ENCODE measurements at places on chromosomes 6 and 20. TPM values are rescaled to one million over a fixed set of nuclear protein-coding genes. Genes with fewer than 3 reads are reported as not detected.

The DDO gene
- total RNA-seq: not detected

The TUBB2B gene
- 665 TPM for total RNA-seq

The PRICKLE4 gene
- 4.1 TPM for total RNA-seq

The TPMT gene
- total RNA-seq: 8.8 TPM

The TTK gene
- 45.5 TPM for total RNA-seq

DNA sequence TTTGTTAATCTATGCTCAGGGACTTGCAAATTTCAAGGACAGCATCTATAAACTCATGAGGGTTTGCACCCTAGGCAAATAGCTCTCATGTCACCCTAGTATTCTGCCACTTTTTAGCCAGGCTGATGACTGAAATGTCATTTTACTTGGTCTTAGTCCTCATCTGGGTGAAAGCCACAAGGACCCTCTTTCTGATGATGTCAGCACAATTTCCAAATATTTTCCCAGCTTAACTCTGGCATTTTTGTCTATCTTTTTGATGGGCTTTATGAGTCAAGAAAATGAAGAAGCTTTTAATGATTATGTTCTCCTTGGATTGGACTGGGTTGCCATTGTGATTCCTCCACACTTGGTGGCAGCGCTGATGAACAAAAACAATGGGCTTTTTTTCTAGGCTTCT, 420.1 kb upstream of the BTBD3 start:
- no peak overlapping the region for H3K27ac ChIP-seq
- H3K36me3 ChIP-seq: no peaks in the 10 kb centered on the region
- no peaks in the 10 kb centered on the region for H3K27me3 ChIP-seq

DNA sequence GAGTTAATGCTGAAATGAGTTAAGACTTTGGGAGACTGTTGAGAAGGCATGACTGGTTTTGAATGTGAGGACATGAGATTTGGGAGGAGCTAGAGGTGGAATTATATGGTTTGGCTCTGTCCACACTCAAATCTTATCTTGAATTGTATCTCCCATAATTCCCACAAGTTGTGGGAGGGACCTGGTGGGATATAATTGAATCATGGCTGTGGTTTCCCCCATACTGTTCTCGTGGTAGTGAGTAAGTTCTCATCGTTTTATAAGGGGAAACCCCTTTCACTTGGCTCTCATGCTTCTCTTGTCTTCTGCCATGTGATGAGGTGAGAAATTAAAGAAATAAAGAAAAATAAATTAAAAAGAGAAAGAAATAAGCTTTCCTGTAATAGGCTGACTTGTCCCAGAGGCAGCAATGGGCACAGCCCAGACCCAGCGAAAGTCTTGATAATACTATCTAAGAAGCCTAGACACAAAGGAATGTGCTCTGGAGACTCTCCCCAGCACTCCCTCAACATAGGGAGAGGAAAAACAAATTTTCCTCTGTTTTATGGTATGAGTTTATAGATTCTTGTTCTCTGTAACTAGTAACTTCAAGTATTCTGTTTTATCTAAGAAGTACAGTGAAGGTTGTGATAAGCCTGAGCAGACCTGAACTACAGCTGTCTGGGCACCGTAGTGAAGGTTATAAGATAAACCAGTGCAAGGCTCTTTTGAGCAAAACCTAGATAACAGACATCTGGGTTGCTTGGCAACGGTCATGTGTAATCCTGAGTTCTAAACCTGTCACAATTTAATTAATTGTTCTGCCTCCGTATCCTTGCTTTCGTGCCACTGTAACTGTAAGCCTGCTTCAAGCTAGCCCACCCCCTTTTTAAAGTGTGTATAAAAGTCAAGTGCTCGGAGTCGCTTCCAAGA, 88.9 kb upstream of the ECI2 start:
- peaks cover 5% of the 10 kb centered on the region for H3K36me3 ChIP-seq
- no peak overlapping the region for H3K4me3 ChIP-seq
- no peak overlapping the region for H3K27ac ChIP-seq

- peaks cover 2% of the 10 kb centered on the region for H3K27me3 ChIP-seq
- peak overlapping the region; percentile 83 for H3K4me3 ChIP-seq
- peak overlapping the region; percentile 92 for H3K27ac ChIP-seq
- peaks cover 21% of the 10 kb centered on the region for H3K4me1 ChIP-seq
- DNase-seq: no peak
- no peaks in the 10 kb centered on the region for H3K36me3 ChIP-seq
Observed at GRCh38 chr20:62305149-62305764, 2.5 kb downstream of the ADRM1 start.

DNA sequence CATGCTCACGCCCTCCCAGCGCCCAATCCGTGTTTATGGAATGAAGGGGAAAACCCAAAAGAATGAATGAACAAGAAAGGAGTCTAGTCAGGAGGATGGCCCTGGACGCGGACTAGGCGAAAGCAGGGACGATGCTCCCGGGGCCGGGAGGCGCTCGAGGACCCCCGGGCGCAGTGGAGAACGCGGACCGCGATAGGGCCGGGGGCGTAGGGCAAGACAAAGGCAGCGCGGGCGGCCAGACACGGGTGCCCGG, 758 bp downstream of the GCLC start:
- H3K27me3 ChIP-seq: peaks cover 21% of the 10 kb centered on the region
- no peaks in the 10 kb centered on the region for H3K36me3 ChIP-seq
- DNase-seq: no peak
- H3K27ac ChIP-seq: peak overlapping the region; percentile 99
- peak overlapping the region; percentile 99 for H3K4me3 ChIP-seq

DNA sequence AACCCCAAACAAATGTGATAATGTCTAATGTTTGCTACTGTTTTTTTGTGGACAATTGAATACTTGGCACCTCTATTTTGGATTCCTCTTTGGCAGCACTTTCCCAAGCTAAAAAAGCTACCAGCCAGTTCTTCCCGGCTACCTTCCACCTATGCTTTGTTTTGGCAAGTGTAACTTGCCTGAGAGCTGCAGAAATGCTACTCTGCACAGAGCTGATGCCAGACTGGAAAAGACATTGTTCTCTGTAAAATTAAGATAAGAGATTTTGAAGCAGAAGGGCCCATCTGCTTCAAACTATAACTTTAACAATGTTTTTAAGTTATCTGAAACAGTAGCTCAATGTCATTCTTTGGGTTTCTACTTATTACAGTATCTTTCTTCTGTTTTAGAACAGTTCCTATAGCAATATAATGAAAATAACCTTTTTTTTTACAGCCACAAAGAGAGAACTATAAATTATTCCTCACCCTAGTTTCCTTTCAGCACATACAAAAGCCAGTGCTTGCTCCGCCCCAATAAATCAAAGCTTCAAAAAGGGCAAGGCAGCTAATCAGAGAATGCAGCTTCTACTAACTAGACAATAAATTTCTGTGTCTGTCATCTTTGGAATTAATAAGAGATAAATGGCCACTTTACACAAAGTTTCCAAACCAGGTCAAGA, 183.1 kb downstream of the UBE3D start:
- H3K27ac ChIP-seq: no peak overlapping the region
- no peak for DNase-seq
- H3K4me1 ChIP-seq: peaks cover 6% of the 10 kb centered on the region
- no peaks in the 10 kb centered on the region for H3K36me3 ChIP-seq

GRCh38 chr6:134683783-134684422, 266.0 kb downstream of the ALDH8A1 start:
- DNase-seq: no peak
- H3K4me1 ChIP-seq: peaks cover 7% of the 10 kb centered on the region
- no peak overlapping the region for H3K27ac ChIP-seq
- no peaks in the 10 kb centered on the region for H3K27me3 ChIP-seq
- no peak overlapping the region for H3K4me3 ChIP-seq
- H3K36me3 ChIP-seq: no peaks in the 10 kb centered on the region

GRCh38 chr20:764255-764654, 4.0 kb downstream of the SLC52A3 start:
- no peaks in the 10 kb centered on the region for H3K36me3 ChIP-seq
- H3K4me3 ChIP-seq: no peak overlapping the region
- H3K27ac ChIP-seq: no peak overlapping the region
- H3K4me1 ChIP-seq: no peaks in the 10 kb centered on the region
- DNase-seq: no peak

DNA sequence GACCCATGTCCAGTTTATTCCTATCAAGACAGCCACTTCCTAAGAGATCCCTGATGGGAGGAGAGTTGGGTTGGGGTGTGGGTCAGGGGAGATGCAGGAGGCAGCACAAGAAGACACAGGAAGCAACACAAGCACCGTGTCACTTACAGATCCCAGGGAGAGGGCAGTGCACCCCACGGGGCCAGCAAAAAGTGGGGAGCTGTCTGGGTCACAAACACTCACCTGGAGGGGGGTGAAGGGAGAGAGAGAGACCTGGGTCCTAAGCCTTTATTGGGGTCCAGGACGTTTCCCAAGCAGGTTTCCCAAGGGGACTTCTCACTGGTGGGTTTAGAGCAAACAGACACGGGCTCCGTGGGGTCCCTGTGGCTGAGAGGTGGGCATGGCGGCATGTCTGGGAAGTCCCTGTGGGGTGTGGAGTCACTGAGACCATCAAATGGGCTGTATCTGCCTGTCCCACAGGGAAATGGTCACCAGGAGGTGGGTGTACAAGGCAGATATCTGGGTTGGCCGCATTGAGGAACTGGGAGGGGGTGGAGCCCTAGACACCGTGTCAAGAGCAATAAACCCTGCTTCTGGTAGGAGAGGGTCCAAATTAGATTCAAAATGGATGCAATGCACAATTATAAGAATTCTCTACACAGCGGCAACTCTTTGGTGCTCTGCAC, 1.6 kb upstream of the CD93 start:
- H3K36me3 ChIP-seq: no peaks in the 10 kb centered on the region
- no peak overlapping the region for H3K27ac ChIP-seq
- no peaks in the 10 kb centered on the region for H3K27me3 ChIP-seq
- peaks cover 21% of the 10 kb centered on the region for H3K4me1 ChIP-seq
- no peak for DNase-seq

GRCh38 chr6:127618729-127619128, 41.8 kb downstream of the C6orf58 start:
- no peak for DNase-seq
- H3K4me3 ChIP-seq: no peak overlapping the region
- no peaks in the 10 kb centered on the region for H3K4me1 ChIP-seq
- H3K27me3 ChIP-seq: no peaks in the 10 kb centered on the region

DNA sequence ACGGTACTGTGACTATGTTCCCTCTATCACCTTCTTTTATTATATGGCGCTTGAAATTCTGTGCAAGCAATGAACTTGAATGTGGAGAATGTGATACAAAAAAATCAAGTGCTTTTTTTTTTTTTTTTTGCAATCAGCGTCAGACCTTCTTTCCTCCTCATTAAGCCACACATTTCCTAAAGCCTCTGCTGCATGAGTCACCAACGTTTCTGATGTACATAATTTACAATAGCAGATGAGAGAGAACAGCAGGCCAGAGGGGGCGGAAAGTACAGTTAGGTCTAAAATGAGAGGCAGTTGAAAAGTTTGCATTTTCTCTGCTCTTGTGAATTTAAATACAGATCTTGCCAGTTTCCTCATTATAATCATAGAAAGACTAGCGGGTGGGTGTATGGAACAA, 114.6 kb upstream of the RIPOR2 start:
- DNase-seq: no peak
- peaks cover 10% of the 10 kb centered on the region for H3K4me1 ChIP-seq
- no peaks in the 10 kb centered on the region for H3K27me3 ChIP-seq
- H3K27ac ChIP-seq: no peak overlapping the region

- H3K4me3 ChIP-seq: no peak overlapping the region
- H3K4me1 ChIP-seq: no peaks in the 10 kb centered on the region
- H3K36me3 ChIP-seq: no peaks in the 10 kb centered on the region
- H3K27me3 ChIP-seq: peaks cover 2% of the 10 kb centered on the region
- H3K27ac ChIP-seq: peak overlapping the region; percentile 58
Observed at GRCh38 chr20:51198876-51199523, 176.1 kb upstream of the KCNG1 start.

GRCh38 chr6:32176476-32177182, 745 bp upstream of the AGPAT1 start:
- peak overlapping the region; percentile 98 for H3K4me3 ChIP-seq
- peaks cover 4% of the 10 kb centered on the region for H3K36me3 ChIP-seq
- H3K27me3 ChIP-seq: peaks cover 6% of the 10 kb centered on the region
- peaks cover 67% of the 10 kb centered on the region for H3K4me1 ChIP-seq
- H3K27ac ChIP-seq: peak overlapping the region; percentile 98

GRCh38 chr6:34610819-34611477, 54.8 kb upstream of the SPDEF start:
- no peaks in the 10 kb centered on the region for H3K36me3 ChIP-seq
- no peak overlapping the region for H3K4me3 ChIP-seq
- H3K27ac ChIP-seq: no peak overlapping the region
- H3K4me1 ChIP-seq: peaks cover 4% of the 10 kb centered on the region
- DNase-seq: no peak

GRCh38 chr20:25061103-25061799, 3.3 kb upstream of the ACSS1 start:
- no peaks in the 10 kb centered on the region for H3K36me3 ChIP-seq
- peak overlapping the region; percentile 47 for H3K4me3 ChIP-seq
- peaks cover 66% of the 10 kb centered on the region for H3K27me3 ChIP-seq
- H3K4me1 ChIP-seq: peaks cover 32% of the 10 kb centered on the region
- no peak overlapping the region for H3K27ac ChIP-seq

DNA sequence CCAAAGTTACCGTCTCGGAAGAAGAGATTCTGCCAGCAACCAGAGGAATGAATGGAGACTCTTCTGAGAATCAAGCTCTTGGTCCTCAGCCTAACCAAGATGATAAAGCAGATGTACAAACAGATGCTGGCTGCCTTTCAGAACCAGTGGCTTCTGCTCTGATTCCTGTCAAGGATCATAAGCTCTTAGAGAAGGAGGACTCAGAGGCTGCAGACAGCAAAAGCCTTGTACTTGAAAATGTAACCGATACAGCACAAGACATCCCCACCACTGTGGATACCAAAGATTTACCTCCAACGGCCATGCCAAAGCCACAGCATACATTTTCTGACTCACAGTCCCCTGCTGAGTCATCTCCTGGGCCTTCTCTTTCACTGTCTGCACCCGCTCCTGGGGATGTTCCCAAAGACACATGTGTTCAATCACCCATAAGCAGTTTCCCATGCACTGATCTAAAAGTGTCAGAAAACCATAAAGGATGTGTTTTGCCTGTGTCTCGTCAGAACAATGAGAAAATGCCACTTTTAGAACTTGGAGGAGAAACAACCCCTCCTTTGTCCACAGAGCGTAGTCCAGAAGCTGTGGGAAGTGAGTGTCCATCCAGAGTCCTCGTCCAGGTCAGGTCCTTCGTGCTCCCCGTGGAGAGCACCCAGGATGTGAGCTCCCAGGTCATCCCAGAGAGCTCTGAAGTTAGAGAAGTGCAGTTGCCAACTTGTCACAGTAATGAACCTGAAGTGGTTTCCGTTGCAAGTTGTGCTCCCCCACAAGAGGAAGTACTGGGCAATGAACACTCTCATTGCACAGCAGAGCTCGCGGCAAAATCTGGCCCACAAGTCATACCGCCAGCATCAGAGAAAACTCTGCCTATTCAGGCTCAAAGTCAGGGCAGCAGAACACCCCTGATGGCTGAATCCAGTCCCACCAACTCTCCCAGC, 109.6 kb downstream of the RTN4IP1 start:
- H3K27ac ChIP-seq: peak overlapping the region; percentile 39
- DNase-seq: no peak
- H3K36me3 ChIP-seq: no peaks in the 10 kb centered on the region
- H3K27me3 ChIP-seq: peaks cover 30% of the 10 kb centered on the region

- peaks cover 36% of the 10 kb centered on the region for H3K4me1 ChIP-seq
- H3K36me3 ChIP-seq: no peaks in the 10 kb centered on the region
- peak overlapping the region; percentile 83 for H3K27ac ChIP-seq
- H3K4me3 ChIP-seq: no peak overlapping the region
- DNase-seq: no peak
Observed at GRCh38 chr6:37487591-37488380, 11.9 kb downstream of the CCDC167 start.

GRCh38 chr6:159871906-159872305, 18.9 kb upstream of the MAS1 start:
- H3K4me3 ChIP-seq: no peak overlapping the region
- H3K4me1 ChIP-seq: no peaks in the 10 kb centered on the region
- H3K27me3 ChIP-seq: peaks cover 2% of the 10 kb centered on the region
- no peaks in the 10 kb centered on the region for H3K36me3 ChIP-seq

- no peak for DNase-seq
- peaks cover 13% of the 10 kb centered on the region for H3K27me3 ChIP-seq
- H3K27ac ChIP-seq: no peak overlapping the region
- H3K36me3 ChIP-seq: no peaks in the 10 kb centered on the region
- no peak overlapping the region for H3K4me3 ChIP-seq
Observed at GRCh38 chr6:97064578-97064977, 140.1 kb downstream of the KLHL32 start.

Data from neural crest cell (in vitro differentiated cells).